ENCODE measurements at places on chromosomes 3 and 15.

DNA sequence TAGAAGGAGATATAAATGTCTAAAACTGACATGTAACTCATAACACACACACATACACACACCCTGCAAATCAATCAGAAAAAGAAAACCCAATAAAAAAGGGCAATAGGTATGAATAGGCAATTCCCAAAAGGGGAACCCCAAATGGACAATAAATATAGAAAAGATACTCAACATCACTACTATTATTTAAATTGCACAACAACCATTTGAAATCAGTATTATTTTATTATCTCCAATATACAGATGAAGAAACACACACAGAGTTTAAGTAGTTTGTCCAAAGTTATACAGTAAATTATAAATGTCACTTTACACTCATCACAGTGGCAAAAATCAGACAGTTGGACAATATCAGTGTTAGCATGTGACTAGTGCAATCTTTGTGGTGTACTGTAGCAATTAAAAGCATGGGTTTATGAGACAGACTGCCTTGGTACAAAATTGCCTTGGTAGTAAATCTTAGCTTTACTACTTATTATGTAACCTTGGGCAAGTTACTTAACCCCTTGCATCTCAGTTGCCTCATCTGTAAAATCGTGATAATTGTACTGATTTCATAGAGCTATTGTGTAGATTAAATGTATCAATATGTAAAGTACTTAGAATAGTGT lies 3.4 kb upstream of the FSTL1 start:
- no peak for DNase-seq

DNA sequence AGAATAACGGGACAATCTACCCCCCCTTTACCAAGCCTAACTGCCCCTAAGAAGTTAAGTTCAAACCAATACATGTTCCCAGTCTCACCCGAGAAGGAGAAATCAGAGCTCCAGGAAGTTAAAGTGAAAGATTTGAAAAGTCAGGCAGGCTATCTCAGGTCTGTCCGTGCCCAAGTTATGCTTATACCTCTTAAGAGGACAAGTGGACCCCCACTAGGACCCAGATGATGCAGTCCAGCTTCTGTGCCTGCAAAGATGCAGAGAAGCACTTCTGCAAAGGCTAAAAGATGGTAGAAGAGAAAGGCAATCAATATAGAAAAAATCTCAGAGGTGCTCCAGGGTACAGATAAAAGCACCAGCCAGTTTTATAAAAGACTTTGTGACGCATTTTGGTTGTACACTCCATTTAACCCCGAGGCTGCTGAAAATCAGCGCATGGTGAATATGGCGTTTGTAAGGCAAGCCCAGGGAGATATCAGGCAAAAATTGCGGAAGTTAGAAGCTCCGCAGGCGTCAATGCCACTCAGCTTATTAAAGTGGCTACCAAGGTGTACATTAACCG lies 9.8 kb upstream of the SLC9C1 start:
- peak; percentile 68 for DNase-seq

- no peak for DNase-seq
These were observed 23.2 kb upstream of the MAGEF1 start for GRCh38 chr3:184734903-184735701.

- DNase-seq = no peak
These were observed 2.1 kb upstream of the SNX22 start for GRCh38 chr15:64149424-64149823.

DNA sequence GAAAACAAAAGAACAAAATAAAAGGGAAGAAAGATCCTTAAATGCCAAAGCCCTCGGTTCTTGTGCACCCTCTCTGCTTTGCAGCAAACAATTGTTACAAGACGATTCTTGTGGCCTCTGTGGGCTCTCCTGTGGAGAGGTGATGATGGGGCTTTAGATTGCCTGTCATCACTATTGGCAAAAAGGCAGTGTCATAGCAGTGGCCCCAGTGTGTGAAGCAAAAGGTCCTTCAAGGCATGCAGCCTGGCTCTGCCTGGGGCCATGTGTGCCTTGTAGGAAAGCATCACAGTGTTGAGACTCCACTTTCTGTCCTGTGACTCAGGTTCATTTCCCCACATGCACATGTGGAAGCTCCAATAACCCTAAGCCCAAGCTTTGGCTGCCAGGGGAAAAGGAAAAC lies 43.7 kb downstream of the POC1A start:
- no peak for DNase-seq

DNA sequence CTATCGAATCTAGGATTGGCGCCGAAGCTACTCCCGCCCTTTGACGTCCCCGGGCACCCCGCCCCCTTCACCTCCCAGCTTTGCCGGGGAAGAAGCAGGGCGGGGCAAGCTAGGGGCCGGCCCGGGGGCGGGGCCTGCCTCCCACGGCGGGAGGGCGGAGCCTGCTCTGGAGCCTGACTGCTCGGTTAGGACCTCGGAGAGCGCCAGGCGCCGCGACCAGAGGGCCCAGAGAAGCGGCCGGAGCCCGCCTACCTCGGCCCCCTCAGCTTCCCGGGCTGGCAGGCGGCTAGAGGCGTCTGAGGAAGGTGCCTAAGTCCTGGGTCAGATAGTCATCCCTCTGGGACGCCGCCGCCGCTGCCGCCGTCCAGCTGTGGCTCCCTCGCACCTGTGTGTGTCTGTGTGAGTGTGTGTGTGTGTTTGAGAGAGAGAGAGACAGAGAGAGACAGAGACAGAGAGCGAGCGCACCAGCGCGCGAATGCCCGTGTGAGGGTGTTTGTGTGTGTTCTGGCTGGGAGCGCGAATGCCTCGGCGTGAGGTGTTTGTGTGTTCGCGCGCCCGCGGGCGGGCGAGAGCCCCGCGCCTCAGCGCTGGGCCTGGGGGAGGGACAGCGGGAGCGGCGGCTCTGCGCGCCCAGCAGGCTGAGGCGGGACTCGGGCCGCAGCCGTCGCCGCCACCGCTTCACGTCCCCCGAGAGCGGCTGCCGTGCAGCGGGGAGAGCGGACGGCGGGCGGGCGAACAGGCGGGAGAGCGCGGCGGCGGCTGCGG lies at the start of gene STXBP5L:
Gene STXBP5L (plus strand): TSS at position 176 of the 765 bp plus-strand sequence. CDS start 1,374 bp downstream, outside the sequence.
- peak; percentile 75 for DNase-seq

- no peak for DNase-seq
These were observed 88.6 kb downstream of the OSBPL10 start for GRCh38 chr3:31892500-31892899.

DNA sequence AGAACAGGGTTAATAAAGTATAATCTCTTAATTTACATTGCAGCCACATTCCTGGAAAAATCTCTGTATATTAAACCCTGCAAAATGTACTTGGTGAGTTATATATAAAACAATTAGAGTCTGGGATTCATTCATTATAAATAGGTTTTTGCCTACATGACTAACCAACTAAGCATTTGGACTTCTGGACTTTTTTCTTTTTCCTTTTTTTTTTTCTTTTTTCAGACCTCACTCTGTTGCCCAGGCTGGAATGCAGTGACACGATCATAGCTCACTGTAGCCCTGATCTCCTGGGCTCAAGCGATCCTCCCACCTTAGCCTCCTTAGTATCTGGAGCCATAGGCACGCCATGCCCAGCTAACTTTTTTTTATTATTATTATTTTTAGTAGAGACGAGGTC lies 4.5 kb downstream of the DNAJC13 start:
- no peak for DNase-seq

- DNase-seq = peak; percentile 85
These were observed 5.6 kb downstream of the HES1 start for GRCh38 chr3:194141415-194142155.

GRCh38 chr3:51642462-51642861 lies 28.6 kb upstream of the TEX264 start:
- DNase-seq = no peak

DNA sequence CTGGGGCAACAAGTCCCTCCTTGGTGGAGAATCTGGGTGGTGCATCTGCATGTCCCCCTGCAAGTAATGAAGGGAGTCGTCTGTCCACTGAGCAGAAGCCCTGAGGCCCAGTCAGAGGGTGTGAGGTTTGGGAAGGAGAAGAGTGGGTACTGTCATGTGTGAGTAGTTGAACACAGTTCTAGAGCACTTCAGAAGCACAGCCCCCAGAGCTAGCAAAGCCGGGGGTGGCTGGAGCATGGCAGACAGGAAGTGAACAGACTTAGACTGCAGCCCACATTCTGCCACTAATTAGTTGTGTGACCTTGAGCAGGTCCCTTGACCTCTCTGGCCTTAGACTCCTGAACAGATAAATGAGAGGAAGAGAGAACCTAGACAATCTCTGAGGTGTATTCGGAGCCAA lies 207.6 kb downstream of the UACA start:
- DNase-seq = no peak

- DNase-seq = no peak
These were observed 22.7 kb downstream of the ACAA1 start for GRCh38 chr3:38114052-38114874.

- no peak for DNase-seq
These were observed 48.4 kb downstream of the CHAC1 start for GRCh38 chr15:41001524-41002214.

GRCh38 chr3:20529911-20530310 lies 343.9 kb upstream of the SGO1 start:
- no peak for DNase-seq

DNA sequence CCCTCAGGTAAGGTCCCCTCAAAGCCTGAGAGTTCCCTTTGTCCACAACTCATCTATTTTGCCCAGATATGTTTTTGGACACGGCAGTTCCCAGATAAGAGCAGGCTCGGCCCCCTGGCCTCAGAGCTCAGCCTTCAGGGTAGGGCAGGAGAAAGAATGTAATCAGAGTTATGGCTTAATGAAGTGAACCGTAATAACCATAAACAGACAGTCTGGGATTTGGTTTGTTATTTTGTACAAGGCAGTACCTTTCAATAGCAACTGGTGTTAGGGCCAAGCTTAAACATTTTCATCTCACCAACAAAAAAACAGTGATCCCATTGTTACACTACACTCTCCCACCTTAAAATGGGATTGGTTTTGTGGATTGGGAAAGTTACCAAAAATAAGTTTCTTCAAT lies 12.2 kb upstream of the ALDH1A3 start:
- no peak for DNase-seq

DNA sequence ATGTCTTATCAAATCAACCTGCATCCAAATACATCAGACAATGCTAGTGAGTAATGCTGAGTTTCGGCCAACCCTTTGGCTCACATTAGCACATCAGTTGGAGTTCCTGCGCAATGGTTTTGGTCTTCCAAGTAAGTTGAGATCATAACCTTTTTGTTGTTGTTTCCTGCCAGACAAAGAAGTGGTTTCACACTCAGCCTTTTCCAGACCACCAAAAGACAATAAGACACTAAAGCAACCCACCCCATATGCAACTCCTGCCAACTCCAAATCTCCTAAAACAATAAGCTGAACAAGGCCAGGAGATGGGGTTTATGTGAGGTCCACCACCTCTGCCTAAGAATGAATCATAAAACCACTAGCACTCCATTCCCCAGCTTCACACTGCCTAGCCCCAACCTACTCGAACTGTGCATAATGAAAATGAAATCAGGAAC lies 177.0 kb downstream of the ERC2 start:
- no peak for DNase-seq

DNA sequence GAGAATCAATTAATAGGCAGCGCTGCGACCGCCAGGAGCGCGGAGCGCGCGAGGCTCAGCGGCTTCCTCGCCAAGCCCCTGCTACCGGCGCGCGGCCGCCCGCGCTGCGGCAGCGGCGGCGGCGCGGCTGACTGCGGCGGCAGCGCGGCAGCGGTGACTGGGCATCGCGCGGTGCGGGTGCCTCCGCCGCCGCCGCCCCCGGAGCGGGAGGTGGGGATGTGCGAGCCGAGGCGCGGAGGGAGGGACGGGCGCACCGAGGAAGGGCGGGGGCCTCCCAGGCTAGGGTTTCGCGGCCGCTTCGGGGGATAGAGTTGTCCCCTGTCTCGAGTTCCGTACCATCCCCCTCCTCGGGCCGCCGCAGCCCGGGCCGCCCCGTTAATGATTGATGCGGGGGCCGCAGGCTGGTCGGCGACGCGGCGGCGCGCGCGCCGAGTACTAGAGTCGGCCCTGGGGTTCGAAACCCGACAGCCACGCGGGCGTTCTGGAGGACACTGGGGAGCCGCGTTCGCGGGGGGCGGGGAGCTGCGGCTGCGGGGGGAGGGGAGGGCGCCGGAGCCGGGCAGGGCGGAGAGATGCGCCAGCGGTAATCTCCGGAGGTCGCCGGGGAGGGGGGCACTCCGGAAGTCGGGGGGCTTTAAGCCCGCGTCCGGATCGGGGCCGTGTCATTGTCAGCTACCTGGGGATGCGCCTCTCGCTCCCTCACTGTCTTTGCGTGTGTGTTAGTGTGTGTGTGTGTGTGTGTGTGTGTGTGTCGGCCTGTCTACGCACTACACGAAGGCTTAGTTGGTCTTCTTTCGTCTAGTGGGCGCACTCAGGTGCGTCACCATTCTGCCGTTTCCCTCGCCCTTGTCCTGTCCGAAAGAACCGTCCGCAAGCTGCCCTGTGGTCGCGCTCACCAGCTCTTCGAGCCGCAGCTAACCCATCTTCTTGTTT lies at the start of gene PAQR9:
Gene PAQR9 (minus strand): TSS at position 159 of the 933 bp plus-strand sequence. CDS start 338 bp downstream, outside the sequence.
- no peak for DNase-seq

DNA sequence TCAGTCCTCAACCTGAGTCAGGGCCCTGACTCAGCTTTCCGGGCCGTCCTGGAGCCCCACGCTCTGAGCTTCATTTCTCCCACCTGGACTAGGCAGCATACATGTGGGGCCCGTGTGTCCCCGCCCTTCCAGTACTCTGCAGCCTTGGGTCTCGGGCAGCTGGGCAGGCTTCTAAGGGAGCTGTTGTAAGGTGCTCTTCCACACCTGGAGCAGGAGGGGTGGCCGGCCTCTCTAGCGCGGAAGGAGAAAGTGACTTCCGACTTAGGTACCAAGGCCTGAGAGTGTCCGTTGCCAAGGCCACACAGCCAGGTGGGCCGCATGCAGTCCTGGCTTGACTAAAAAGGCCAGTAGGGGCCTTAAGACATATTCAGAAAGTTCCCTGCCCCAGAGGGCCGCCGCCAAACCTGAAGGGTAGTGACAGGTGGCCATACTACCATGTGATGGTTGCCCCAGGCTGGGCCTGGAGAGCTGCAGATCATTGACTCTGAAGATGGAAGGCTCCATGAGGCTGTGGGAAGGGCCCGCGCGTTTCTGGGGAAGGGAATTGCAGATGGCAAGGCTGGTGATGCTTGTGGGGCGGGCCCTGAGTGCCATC lies 9.4 kb upstream of the SEMA3B start:
- no peak for DNase-seq

- DNase-seq = no peak
These were observed 65.2 kb downstream of the MBNL1 start for GRCh38 chr3:152333928-152334327.

DNA sequence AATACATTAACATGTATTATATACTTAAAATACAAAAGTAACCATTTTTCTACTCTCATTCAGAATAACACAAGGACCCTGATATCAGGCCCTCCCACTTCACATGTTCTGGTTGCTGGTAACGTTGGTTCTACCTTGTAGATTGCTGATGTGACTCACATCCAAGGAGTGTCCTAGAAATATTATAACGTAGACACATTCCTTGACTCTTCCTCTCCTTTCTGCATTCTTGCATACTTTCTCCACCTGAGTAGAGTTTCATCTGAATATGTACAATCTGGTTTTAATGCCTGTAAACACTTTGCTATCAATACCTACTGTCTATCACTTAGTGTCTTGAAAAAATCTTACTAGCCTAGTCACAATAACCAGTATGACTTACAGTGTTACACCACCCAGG lies 35.0 kb upstream of the NEDD4 start:
- DNase-seq = no peak

GRCh38 chr3:194976874-194977273 lies 291.2 kb downstream of the FAM43A start:
- DNase-seq = no peak

GRCh38 chr15:65818927-65819562 lies 27.0 kb upstream of the DENND4A start:
- no peak for DNase-seq
